ENCODE measurements at places on chromosomes 11 and 22.

DNA sequence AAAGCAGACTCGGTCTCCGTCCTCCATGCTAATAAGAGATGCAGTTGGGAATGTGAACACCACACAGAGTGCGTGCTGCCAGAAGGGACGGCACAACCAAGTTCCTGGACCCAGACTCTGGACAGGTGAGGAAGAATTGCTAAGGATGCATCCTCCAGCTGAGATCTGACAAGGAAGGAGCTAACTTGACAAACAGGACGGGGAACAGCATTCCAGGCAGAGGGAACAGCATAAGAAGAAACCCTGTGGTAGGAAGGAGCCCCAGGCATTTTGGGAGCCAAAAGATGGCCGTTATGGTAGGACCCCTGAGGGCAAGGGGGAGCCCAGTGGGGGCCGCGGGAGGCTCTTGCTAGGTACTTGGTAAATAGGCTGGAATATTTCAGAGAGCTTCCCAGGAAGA lies 6.0 kb downstream of the OSM start:
- no peak for DNase-seq

DNA sequence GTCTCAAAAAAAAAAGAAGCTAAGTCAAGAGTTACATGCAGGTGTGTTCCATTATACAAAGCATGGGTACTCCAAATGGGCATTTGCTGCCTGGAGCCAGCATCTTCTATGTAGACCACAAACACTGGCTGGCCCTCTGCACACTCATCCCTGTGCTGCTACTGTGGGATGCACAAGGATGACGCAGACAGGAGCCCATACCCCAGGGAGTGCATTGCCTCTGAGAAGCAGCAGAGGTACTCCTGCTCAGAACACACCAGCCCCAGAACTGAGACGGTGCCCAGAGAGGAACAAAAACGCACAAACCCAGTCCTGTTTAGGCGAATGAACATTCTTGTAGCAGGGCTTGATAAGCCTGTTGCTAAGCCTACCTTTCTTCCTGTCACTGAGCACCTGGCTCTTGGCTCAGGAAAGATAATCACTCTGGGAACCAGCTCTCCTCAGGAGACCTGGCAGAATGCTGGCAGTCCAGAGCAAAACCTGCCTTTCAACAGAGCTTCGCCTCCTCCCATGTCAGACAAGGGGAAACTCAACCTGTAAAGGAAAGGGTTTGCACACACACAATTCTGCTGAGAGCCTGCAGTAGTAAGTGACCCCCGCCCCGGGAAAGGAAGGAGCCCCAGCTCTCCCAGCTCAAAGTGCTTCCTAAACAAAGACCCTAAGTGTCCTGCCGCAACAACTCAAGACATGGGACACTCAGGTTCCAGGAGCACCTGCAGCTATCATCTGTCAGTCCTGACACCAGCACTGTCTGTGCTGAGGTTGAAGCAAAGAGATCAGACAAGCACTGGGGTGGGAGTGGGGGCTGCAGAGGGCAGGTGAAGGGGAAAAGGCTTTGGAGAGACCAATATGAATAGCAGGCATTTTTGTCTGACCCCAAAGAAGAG lies 145.7 kb downstream of the TENM4 start:
- DNase-seq, result no peak

DNA sequence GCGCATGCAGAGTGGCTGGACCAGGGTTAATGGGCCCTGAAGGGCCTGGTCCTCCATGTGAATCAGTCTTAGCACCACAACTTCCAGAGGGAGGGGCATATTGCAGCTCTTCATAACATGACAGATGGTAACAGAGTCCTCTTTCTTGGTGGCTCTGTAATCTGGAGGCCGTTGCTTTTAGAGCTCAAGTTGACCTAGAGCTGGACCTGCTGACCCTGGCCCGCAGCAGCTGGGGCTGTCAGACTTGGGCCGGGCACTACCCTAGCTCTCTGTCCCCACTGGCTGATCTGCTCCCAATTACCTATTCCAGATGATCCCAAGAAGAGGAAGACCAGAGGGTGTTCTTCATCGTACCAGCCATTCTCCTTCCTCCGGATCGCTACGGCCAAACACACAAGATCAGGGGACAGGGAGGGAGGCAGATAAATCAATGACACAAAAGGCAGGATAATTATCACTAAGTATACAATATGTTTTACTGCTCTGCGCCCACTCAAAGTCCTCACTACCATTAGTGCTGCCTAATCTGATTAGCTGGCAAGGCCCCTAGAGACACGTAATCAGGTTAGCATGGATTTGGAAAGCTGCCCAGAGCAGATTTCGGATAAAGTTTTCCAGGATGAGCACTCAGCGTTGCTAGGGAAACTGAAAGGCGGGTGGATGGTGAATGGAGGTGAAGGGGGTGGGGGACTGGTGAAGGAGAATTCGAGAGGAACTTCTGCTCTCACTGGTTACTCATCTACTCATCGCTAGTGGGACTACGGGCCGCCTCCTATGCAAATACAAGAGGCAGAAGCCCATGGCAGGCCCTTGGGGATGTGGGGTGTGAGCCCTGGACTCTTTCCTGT lies 64.5 kb upstream of the PHOX2A start:
- no peak for DNase-seq

DNA sequence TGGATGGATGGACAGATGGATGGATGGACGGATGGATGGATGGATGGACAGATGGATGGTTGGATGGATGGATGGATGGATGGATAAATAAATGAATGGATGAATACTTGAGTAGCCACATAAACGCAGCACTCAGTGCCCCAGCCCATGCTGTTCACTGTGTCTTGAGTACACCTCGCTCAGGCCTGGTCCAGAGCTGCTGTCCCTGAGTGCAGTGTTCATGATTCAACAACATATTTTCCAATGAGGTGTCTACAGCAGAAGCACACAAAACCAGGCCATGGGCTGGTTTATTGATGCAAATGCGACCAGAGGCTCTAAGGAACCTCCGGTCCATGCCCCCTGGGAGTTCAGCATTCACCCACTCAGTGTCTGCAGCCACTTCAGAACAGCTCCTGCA lies 584.3 kb downstream of the BRD1 start:
- DNase-seq, result no peak

GRCh38 chr11:93733474-93733873 lies 7.8 kb downstream of the TAF1D start:
- DNase-seq, result no peak

DNA sequence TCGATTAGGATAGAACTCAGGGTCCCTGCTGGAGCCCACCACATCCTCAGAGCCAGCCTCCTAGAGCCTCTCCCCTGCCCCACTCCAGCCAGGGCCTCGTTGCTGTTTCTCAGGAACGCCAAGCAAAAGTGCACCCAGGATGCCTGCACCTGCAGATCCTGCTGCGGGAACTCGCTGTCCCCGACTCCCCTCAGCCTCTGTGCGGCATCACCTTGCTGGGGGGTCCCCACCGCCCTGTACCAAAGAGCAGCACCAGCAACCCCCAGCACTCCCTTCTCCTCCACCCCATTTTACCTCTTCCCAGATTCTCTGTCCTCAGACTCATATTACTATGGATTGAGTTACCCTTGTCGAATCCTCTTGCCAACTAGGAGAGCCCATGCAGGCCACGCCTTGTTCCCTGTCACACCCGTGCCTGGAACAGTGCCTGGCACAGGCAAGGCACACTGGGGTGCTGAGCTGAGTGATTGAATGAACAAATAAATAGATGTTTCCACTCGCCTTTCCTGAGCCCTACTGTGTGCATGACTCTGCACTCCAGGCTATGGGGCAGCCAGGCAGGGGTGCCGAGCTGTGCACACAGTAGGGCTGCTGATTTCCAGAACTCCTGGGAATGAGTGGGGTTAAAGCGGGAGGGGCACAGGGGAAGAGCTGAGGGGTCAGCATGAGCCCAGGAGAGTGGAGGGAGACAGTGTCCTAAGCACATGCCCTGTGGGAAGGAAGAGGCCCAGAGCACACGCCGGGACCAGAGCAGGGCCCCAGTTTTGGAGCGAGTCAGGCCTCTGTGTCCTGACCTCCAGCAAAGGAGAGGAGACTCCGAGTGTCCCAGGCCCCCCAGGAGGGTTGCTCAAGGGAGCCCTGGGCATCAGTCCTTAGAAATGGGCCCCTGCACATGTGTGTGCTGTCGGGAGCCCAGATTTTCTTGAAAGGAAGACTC lies 44.3 kb downstream of the LINC01488 start:
- no peak for DNase-seq

GRCh38 chr11:128522055-128522942 lies 65.1 kb downstream of the ETS1 start:
- DNase-seq, result peak; percentile 84

DNA sequence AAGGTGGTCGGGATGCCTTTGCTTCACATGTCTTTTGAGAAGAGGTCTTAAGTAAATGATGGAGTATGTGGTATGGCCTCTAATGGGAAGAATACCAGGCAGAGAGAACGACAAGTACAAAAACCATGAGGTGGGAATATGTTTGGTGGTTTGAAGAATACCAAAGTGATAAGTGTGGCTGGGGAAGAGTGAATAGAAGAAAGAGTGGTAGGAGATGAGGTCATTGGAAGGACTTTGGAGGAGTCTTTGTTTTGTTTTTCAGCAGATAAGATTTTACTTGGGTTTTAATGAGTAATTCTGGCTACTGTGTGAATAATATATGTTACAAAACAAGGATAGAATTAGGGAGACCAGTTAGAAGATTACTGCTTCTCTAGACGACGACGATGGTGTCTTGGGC lies 515.4 kb downstream of the RAB38 start:
- no peak for DNase-seq

DNA sequence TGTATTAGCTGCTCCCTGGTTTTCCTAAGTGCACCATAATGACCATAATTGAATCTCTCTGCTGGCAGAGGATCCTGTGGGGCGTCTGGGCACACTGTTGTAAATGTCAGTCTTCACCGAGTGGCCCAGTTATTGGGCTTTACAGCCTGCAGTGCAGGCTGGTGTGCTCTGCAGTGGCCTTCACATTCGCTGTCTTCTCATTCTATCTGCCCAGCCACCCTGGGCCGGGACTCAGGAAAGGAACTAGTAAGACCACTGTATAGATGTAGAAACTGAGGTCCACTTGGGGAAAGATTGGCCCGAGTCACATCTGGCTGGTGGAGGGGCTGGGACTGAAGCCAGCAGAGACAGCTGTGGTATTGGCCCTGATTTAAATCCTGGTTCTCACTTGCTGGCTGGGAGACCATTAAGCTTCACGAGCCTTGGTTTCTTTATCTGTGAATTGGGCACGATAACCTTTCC lies 49.3 kb downstream of the TSPAN18 start:
- no peak for DNase-seq

- no peak for DNase-seq
Measured at GRCh38 chr11:16825101-16825500, 86.7 kb downstream of the C11orf58 start.

DNA sequence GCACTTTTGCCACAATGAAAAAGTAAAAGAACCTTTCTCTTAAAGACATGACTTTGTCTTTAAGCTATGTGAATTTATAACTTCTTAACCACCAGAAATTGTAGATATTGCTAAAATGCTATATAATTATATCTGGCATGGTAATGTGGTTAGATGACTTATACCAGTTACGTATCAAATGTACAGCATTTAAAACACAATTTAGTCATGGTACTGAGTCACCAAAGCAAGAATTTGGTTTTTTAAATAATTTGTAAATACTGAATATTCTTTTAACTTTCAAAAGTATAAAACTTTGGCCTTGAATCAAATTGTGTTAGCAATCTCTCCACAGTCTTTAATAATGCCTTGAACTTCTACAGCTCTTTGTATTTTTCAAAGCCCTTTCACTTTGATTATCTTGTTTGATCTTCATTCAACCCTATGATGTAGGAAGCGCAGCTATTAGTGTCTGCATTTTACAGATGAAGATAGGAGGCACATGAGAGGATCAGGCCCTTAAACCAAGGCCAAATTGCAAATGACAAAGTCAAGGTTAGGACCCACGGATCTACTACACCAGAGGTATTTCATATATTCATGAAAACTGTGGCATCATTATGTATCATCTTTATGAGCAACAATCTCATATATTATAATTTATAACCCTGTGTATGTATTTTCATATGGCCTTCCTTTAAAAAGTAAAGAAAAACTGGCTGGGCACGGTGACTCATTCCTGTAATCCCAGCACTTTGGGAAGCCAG lies 4.4 kb upstream of the SYTL2 start:
- DNase-seq, result no peak

DNA sequence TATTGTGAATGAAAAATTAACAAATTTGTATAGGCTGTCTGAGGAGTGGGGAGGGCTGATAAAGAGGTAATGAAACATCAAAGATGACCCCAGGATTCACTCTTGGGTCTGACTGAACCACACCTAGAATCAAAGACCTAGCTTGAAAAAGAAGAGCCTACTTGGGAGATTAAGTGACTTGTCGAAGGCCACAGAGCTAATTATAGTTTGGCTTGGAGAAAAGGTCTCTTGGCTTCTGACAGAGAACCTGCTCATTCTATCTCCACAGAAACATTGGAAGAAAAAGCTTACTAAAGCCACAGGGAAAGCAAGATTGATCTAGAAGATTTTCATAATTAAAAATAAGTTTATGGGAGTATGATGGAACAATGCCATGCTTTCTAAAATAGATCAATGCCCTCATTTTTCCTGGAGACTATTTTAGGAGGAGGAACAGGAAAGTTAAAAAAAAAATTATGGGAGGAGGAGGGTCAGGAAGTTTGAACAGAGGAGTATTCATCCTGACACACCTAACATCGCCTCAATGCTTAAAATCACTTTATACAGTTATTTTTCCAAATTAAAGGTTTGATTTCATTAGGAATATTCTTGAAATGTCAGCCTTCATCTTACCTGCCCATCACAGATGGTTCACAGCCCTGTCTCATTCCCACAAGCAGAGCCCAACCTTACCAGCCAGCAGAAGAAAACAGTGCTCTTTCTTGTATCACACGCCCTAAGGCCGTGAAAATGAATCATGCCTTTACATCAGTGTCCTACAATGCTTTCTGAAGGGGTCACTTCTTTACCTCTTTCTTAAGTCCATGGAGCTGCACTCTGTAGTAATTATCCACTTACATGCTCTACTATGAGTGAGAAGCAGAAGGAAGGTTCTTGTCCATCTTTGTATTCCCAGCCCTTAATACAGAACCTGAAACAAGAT lies 231.1 kb upstream of the MPPED2 start:
- no peak for DNase-seq

GRCh38 chr11:47550288-47551047 lies 2.5 kb downstream of the CELF1 start:
- no peak for DNase-seq

GRCh38 chr11:77141475-77141874 lies 13.4 kb downstream of the MYO7A start:
- DNase-seq, result no peak

DNA sequence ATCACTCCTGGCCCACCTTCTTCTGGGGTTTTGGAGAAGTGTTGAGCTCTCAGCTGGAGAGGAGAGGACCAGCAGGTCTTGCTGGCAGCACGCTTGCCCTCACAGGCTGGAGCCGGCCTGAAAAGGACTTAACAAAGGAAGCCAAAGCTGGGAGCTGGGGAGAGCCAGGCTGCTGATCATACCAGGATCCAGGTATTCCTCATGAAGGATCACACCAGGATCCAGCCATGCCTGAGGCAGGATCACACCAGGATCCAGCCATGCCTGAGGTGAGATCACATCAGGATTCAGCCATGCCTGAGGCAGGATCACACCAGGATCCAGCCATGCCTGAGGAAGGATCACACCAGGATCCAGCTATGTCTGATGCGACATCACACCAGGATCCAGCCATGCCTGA lies 17.0 kb downstream of the MRGPRD start:
- DNase-seq, result no peak

- no peak for DNase-seq
Measured at GRCh38 chr11:107493117-107493516, 35.5 kb upstream of the CWF19L2 start.
